ENCODE measurements at places on chromosomes 13 and 19.
A peak's percentile ranks its signal among the peaks of the same experiment; 100 is the strongest.

GRCh38 chr19:17889609-17890214 lies 18.0 kb downstream of the SLC5A5 start:
- peaks cover 2% of the 10 kb centered on the region for H3K4me1 ChIP-seq
- H3K27ac ChIP-seq, result no peak overlapping the region
- no peaks in the 10 kb centered on the region for H3K36me3 ChIP-seq
- peaks cover 17% of the 10 kb centered on the region for H3K27me3 ChIP-seq
- H3K4me3 ChIP-seq, result no peak overlapping the region

DNA sequence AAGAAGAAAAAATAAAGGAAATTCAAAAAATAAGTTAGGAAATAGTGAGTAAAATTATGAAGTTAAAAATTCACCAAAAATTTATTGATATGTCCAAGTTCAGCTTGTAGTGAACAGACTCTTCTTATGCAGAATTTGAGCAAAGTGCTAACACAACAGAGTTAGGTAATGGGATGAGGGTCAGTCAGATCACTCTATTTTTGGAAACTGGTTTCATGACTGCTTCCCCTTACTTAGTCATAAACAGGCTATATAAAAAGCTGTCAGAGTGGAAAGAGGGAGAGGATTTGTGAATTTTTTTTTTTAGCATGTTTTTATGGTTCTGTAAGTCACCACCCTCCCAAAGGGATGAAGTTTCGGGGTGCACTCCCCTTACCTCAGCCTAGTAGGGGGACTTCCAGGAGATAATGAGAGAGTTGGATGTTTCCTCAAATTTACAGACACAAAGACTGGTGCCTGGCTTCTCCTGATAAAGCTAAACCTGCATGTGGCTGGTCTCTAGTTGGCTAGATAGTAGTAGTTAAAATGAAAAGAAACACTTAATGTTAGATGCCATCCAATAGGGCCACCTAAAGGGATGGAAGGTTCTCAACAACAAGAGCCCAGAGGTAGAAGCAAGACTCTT lies 4.5 kb downstream of the CPB2 start:
- H3K4me3 ChIP-seq, result no peak overlapping the region
- H3K27ac ChIP-seq, result no peak overlapping the region
- no peaks in the 10 kb centered on the region for H3K36me3 ChIP-seq
- H3K4me1 ChIP-seq, result no peaks in the 10 kb centered on the region

GRCh38 chr19:15294561-15294990 lies 37.8 kb downstream of the BRD4 start:
- H3K4me1 ChIP-seq, result peaks cover 82% of the 10 kb centered on the region
- H3K36me3 ChIP-seq, result peaks cover 4% of the 10 kb centered on the region
- no peaks in the 10 kb centered on the region for H3K27me3 ChIP-seq
- no peak overlapping the region for H3K4me3 ChIP-seq
- no peak overlapping the region for H3K27ac ChIP-seq

GRCh38 chr13:113879494-113880360 lies 15.9 kb upstream of the GAS6 start:
- no peaks in the 10 kb centered on the region for H3K27me3 ChIP-seq
- no peaks in the 10 kb centered on the region for H3K36me3 ChIP-seq
- DNase-seq, result no peak
- H3K27ac ChIP-seq, result no peak overlapping the region

GRCh38 chr19:58150328-58150921 lies at the start of gene ZNF329:
Gene ZNF329 (minus strand): TSS chr19:58150789. CDS start chr19:58129503, 21,286 bp downstream.
- peaks cover 27% of the 10 kb centered on the region for H3K36me3 ChIP-seq
- DNase-seq, result peak; percentile 94
- H3K4me3 ChIP-seq, result peak within 1 kb of the TSS; percentile 80
- no peaks in the 10 kb centered on the region for H3K27me3 ChIP-seq
- peaks cover 12% of the 10 kb centered on the region for H3K4me1 ChIP-seq

- no peak overlapping the region for H3K27ac ChIP-seq
- no peaks in the 10 kb centered on the region for H3K27me3 ChIP-seq
- H3K4me3 ChIP-seq, result no peak overlapping the region
- DNase-seq, result no peak
- no peaks in the 10 kb centered on the region for H3K36me3 ChIP-seq
These were observed 28.0 kb downstream of the ZSWIM4 start for GRCh38 chr19:13823256-13823655.

DNA sequence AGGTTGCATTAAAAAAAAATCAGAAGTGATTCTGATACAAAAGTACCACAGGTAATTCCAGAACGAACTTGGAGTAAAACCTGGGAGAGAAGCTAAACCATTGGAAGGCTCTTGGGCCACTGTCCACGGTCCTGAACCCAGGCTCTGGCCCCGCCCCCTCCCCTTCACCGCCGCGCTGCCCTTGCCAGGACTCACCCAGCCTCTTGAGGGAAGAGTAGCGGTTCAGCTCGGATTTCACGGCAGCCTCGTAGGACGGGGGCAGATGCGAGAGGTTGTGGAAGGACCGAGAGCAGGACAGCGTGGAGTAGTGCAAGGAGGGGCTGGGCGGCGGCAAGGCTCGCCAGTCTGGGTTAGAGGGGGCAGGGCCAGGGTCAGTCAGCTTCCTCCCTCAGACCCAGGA lies 5.7 kb downstream of the SHISA7 start:
- H3K27me3 ChIP-seq, result peaks cover 35% of the 10 kb centered on the region
- peaks cover 8% of the 10 kb centered on the region for H3K36me3 ChIP-seq
- DNase-seq, result no peak

DNA sequence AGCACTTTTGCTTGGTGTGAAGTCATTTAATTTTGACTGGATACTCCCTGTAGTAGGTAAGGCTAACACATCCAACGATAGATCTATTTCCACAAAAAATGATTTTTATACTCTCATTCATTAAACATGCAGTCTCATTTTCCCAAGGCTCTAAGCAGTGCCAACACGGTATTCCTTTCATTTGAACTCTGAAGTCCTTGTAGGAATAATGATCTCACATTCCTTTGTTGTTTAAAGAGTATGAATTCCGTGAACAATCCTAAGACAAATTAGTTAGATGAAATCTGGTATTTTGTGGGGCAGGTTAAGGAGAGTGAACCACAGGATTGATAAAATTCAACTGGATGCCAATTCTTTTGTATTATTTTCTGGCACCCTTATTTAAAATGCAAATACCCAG lies 66.6 kb downstream of the LACC1 start:
- no peak overlapping the region for H3K27ac ChIP-seq
- no peaks in the 10 kb centered on the region for H3K4me1 ChIP-seq
- H3K36me3 ChIP-seq, result peaks cover 7% of the 10 kb centered on the region
- H3K27me3 ChIP-seq, result peaks cover 24% of the 10 kb centered on the region

DNA sequence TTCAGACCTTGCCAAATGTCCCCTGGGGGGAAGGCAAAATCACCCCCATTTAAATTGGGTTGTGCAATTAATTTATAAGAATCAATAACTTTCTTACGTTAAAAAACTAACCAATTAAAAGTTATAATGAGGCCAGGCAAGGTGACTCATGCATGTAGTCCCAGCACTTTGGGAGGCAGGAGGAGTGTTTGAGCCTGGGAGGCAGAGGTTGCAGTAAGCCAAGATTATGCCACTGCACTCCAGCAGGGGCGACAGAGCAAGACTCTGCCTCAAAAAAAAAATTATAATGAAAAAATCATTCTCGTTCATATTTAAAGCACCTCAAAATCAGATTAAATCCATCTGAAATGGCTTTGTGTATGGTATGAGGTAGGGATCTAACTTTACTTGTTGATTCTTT lies 18.4 kb upstream of the SIGLEC14 start:
- no peak overlapping the region for H3K4me3 ChIP-seq
- no peak overlapping the region for H3K27ac ChIP-seq
- H3K4me1 ChIP-seq, result no peaks in the 10 kb centered on the region
- DNase-seq, result no peak
- no peaks in the 10 kb centered on the region for H3K36me3 ChIP-seq

GRCh38 chr13:45548281-45548680 lies 67.3 kb downstream of the ERICH6B start:
- H3K27ac ChIP-seq, result no peak overlapping the region
- peaks cover 7% of the 10 kb centered on the region for H3K27me3 ChIP-seq
- H3K36me3 ChIP-seq, result no peaks in the 10 kb centered on the region
- no peak for DNase-seq

DNA sequence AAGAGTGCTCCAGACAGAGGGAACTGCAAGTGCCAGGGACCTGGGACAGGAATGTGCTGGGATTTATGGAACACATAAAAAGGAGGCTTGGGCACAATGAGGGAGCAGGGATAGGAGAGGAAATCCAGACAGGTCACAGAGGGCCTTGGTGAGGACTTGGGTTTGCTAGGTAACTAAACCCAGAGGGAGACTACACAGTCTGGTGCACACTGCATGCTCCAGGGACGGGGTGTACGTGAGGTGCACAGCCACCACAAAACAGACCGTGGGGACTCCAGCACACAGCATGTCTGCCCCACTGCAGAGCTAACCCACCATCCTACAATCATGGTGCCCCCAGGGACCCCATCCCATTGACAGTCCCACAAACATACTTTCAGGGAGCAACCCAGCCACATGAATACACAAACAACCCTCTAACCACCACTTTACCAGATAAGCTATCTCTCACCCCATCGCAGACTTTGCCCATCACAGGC lies 5.5 kb upstream of the ZFP36 start:
- DNase-seq, result no peak
- H3K4me3 ChIP-seq, result peak overlapping the region; percentile 56
- H3K27ac ChIP-seq, result peak overlapping the region; percentile 59

- peaks cover 17% of the 10 kb centered on the region for H3K27me3 ChIP-seq
- no peaks in the 10 kb centered on the region for H3K36me3 ChIP-seq
- no peak overlapping the region for H3K27ac ChIP-seq
- no peak for DNase-seq
- H3K4me1 ChIP-seq, result no peaks in the 10 kb centered on the region
These were observed 29.3 kb upstream of the ATP1A3 start for GRCh38 chr19:42023121-42023942.

DNA sequence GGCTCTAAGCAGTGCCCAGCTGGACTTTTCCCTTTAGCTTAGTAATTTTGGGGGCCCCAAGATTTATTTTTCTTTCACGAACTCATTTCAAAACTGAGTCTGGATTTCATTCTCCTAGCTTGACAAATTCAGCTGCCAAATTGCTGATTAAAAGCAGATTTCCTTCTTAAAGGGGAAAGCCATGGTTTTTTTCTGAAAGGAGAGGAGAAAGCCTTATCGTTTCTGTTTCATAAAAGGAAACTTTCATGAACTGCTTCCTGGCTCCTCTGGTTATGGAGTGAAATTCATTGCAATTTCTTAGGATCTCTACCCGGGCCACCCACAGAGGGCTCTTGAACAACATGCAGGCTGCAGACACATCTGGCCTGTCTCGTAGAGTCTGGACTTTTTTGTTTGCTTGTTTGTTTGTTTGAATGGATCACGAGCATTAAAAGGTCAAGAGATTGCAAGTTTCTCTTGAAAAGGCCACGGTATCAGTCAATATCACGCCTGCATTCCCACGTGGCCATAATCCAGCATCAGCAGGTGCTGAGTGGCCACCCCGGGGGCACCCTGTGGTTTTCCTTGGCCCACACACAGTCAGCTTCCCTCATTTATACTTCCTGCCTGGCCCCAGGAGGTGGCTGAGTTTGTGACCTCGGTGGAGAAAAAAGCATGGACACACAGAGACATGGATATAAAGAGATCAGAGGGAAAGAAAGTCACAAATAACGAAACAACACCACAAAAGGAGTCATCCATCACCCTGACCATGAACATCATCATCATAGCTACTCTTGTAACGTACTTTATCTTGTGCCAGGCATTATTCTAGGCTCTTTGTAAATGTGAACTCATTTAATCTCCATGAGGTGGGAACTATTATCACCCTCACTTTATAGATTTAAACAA lies 10.5 kb upstream of the KLK4 start:
- no peaks in the 10 kb centered on the region for H3K36me3 ChIP-seq
- no peak for DNase-seq
- peaks cover 30% of the 10 kb centered on the region for H3K27me3 ChIP-seq
- no peak overlapping the region for H3K4me3 ChIP-seq
- peaks cover 9% of the 10 kb centered on the region for H3K4me1 ChIP-seq
- H3K27ac ChIP-seq, result no peak overlapping the region

GRCh38 chr13:52737965-52738364 lies 1.7 kb downstream of the CNMD start:
- no peak for DNase-seq
- H3K4me3 ChIP-seq, result no peak overlapping the region
- H3K27ac ChIP-seq, result no peak overlapping the region
- peaks cover 56% of the 10 kb centered on the region for H3K27me3 ChIP-seq

GRCh38 chr13:66558506-66558905 lies 671.6 kb downstream of the PCDH9 start:
- H3K4me3 ChIP-seq, result no peak overlapping the region
- H3K27ac ChIP-seq, result no peak overlapping the region
- no peaks in the 10 kb centered on the region for H3K4me1 ChIP-seq
- DNase-seq, result no peak
- H3K27me3 ChIP-seq, result no peaks in the 10 kb centered on the region
- H3K36me3 ChIP-seq, result no peaks in the 10 kb centered on the region

- no peak for DNase-seq
- no peak overlapping the region for H3K27ac ChIP-seq
- H3K4me1 ChIP-seq, result peaks cover 23% of the 10 kb centered on the region
These were observed 14.5 kb downstream of the CYP2F1 start for GRCh38 chr19:41128692-41129091.

GRCh38 chr13:98366010-98366409 lies 188.9 kb upstream of the RNF113B start:
- DNase-seq, result no peak
- H3K36me3 ChIP-seq, result no peaks in the 10 kb centered on the region
- H3K4me1 ChIP-seq, result no peaks in the 10 kb centered on the region
- no peak overlapping the region for H3K27ac ChIP-seq

- peak overlapping the region; percentile 96 for H3K27ac ChIP-seq
- DNase-seq, result no peak
- no peaks in the 10 kb centered on the region for H3K27me3 ChIP-seq
- H3K36me3 ChIP-seq, result peaks cover 22% of the 10 kb centered on the region
- H3K4me1 ChIP-seq, result peaks cover 60% of the 10 kb centered on the region
- H3K4me3 ChIP-seq, result peak overlapping the region; percentile 98
These were observed 1.9 kb downstream of the CIRBP start for GRCh38 chr19:1270854-1271527.

GRCh38 chr13:30193279-30194234 lies 113.8 kb downstream of the KATNAL1 start:
- peaks cover 7% of the 10 kb centered on the region for H3K4me1 ChIP-seq
- no peak overlapping the region for H3K4me3 ChIP-seq
- no peak for DNase-seq
- no peaks in the 10 kb centered on the region for H3K27me3 ChIP-seq
- H3K36me3 ChIP-seq, result no peaks in the 10 kb centered on the region
- no peak overlapping the region for H3K27ac ChIP-seq

- no peaks in the 10 kb centered on the region for H3K27me3 ChIP-seq
- no peak for DNase-seq
- H3K27ac ChIP-seq, result no peak overlapping the region
- H3K4me3 ChIP-seq, result no peak overlapping the region
- H3K36me3 ChIP-seq, result no peaks in the 10 kb centered on the region
These were observed 45.9 kb downstream of the COMP start for GRCh38 chr19:18745012-18745735.

DNA sequence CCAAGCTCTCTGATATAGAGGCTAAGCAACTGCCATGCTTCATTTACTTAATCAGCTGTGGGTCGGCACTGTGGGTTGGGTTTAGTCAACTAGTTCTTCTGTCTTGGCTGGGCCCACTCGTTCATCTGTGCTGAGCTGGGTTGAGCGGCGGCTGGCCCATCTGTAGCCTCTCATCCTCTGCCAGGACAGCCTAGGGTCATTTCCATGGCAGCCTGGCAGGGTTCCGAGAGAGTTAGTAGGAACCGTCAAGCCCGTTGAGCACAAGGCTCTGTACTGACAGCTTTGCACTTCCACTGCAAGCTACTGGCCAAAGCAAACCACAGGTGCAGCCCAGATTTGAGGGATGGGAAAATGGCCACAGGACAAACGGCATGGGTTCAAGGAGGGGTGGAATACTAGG lies 6.6 kb upstream of the ZNF835 start:
- H3K4me3 ChIP-seq, result no peak overlapping the region
- no peak overlapping the region for H3K27ac ChIP-seq
- peaks cover 5% of the 10 kb centered on the region for H3K36me3 ChIP-seq
- H3K27me3 ChIP-seq, result no peaks in the 10 kb centered on the region
- DNase-seq, result no peak
- H3K4me1 ChIP-seq, result no peaks in the 10 kb centered on the region

Data from natural killer cell treated with Interleukin-12 subunit alpha and Interleukin-12 subunit beta and Interleukin-15 and Interleukin-18, amount 100 ng/mL, for 72 hours (primary cell).